ENCODE measurements at places on chromosomes 2 and 18.

DNA sequence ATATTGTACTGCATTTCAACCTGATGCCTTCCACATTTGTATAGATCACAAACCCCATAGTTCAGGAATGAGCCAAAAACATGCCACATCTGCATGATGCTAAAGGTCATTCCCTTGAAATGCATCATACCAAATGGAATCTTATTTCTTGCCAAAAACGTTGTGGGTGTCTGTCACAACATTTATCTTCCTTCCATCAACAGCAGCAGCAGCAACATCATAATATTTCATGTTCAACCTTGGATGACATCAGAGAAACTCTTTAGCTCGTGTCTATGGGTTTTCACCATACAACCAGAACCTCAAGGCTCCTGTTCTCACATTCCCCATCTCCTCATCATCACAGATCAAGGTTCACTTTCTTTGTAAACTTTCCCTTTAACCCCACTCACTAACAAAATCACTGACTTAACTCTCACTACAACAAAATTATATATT, 221.3 kb upstream of the CTAGE1 start:
- peak; percentile 68 for DNase-seq

GRCh38 chr2:79627237-79627636, 114.4 kb downstream of the CTNNA2 start:
- no peak for DNase-seq

DNA sequence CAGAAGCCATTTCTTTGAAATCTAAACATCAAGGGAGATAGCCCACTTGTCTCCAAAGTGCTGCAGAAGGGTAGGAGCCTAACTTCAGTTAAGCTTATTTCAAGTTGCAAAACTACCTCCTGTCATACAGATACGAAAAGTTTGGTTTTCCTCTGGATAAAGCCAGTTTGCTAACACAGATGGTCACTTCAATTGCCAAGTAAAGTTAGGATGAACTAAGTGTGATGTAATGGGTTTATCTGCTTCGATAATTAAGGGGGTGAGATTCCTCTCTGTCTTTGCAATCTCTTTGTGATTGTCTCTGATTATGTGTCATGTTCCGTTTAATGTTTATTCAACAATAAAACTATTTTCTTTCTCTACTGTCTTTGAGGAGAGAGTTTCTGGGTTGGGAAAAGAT, 156.4 kb downstream of the SLC39A10 start:
- no peak for DNase-seq

DNA sequence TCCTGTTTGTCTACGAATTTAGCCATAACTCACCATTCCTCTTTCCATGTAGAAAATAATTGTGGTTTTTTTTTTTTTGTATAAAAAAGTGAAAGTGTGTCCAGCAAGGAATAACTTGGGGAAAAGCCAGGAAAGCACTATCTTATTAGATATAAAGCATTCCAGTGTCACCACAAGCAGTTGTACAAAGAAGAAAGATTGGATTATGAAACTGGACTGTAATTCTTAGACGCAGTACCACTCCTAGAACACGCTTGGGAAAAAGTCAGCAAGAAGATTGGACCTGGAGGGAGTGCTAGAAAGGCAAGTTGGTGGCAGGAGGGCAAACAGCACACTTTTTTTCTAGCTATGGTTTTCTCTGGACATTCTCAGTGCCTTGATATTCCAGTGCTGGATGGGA, 186.7 kb downstream of the PARD3B start:
- DNase-seq: no peak

GRCh38 chr2:157271590-157272203, 14.2 kb downstream of the GALNT5 start:
- DNase-seq: no peak

GRCh38 chr18:23387265-23387664, 65.8 kb upstream of the RIOK3 start:
- DNase-seq: no peak

GRCh38 chr2:182625814-182626213, 90.2 kb upstream of the DNAJC10 start:
- no peak for DNase-seq

DNA sequence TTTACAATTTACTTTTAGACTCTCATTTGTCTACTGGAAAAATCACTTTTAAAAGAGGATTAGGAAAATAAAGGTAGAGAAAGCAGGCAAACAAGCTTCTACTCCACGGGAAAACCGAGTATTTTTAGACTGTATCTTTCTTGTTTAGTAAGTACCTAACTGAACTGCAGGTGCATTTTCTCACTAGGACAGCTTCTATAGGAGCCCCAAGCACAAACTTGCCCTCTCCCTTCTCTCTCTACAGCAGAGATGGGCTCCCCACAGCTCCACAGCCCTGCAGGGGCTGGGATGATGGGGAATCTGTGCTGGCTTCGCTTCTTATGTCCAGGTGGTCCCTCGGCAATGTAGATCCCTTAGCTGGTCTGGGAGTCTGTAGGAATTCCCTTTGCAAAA, 16.2 kb downstream of the PSTPIP2 start:
- DNase-seq: no peak

GRCh38 chr18:45792506-45793263, 32.8 kb upstream of the SIGLEC15 start:
- no peak for DNase-seq

DNA sequence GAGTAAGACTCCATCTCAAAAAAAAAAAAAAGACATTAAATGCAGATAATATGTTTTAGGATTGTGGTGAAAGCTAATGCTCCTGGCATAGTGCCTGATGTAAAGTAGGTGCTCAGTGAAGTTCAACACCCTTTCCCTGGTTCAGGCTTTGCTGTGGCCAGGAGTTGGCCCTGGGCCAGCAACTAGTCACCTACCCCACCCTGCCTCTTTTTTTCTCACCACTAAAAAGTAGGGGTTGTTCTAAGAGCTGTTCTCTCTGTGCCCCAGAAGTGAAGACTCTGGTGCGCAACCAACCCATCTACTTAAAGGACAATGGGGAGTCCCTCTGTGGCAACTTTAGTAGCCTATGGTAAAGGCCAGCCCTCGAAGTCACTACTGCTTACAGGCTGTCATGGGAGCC, 75.9 kb downstream of the DNMT3A start:
- DNase-seq: no peak

DNA sequence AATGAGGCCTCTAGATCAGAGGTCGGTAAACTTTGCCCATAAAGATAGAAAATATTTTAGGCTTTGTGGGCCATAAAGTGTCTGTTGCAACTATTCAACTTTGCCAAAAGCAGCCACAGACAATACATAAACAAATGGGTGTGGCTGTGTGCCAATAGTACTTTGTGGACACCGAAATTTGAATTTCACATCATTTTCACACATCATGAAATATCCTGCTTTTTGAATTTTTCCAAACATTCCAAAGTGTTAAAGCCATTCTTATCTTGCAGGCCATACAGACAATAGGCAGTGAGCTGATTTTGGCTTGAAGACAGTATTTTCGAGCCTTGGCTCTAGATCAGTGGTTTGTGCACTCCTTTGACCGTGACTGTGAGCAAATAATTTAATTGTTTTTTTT, 51.1 kb upstream of the EPC2 start:
- DNase-seq: no peak

DNA sequence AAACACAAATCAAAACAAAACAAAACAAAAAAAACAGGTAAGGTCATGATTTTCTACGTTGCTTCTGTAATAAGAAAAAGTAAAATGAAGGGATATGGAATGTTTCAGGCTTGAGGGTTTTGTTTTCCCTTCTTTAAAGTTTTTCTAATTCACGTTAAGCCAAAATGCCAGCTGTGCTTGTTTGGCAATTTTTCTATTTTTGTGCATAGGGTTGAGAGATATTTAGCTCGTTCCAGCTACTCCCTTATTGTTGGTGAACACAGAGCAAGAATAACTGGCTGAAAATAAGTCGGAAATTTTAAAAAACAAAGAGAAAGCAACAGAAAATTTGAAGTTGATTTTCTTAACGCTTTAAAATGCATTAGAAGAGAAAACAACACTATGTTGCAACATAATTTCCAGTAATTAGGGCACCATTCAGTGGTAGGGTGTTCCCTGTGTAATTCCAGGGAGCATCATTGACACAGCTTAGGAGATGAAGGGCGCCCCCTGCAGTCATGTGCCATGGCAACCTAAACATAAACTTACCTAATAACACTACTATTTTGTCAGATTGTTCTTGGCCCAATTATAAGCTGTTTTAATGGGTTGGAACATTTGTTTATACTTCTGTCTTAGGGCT, 99.5 kb downstream of the DTNA start:
- no peak for DNase-seq

- DNase-seq: no peak
These were observed 1.4 kb downstream of the WNT6 start for GRCh38 chr2:218860950-218861381.

DNA sequence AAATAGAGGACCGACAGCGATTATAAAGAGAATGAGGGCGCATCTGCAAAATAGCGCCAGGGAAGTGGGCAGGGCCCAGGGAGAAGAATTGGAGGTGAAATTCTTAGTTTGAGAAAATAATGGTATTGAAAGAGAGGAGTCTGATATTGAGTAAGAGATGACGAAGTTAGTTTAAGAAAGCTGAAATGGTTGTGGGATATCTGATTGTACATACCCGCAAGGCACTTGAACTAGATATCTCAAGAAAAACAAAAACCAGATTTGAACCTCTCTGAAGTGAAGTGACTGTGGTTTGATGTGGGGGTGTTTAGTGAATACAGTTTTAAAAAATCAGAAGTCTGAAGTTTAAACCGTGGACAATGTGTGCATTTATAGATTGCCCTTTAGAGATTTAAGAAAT, 38.9 kb downstream of the ZNF532 start:
- DNase-seq: no peak

Measured in BJ (cell line).